ENCODE measurements at places on chromosomes 4 and X.

DNA sequence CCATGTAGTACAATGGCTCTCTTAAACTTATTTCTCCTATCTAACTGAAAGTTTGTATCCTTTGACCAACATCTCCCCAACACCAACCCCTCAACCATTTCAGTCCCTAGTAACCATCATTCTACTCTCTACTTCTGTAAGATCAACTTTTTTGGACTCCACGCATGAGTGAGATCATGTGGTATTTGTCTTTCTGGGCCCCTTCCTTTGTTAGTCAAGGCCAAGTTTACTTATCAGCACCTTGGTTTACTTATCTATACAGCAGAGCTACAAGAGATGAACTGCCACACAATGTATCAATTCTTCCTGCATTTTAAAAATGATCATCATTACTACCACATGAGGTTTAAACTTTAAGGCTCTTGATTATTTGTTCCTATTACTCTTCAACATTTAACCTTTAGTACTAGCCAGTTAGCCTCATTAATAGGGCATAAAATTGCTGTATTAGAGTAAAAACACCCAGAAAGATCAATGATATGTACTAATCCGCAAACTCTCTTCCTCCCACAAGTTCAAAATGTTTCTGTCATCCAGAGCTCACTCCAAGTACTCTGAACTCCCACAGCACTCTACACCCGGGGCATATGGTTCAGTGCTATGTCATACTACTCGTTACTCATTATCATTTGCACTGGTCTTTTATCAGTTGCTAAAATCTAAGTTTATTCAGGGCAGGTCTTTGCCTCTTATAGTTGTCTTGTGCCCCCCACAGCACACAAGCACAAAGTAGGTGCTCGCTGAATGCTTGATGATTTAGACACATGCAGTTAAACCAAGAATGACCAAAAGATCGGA is 145.7 kb upstream of the ADAMTS3 start:
- DNase-seq = no peak

DNA sequence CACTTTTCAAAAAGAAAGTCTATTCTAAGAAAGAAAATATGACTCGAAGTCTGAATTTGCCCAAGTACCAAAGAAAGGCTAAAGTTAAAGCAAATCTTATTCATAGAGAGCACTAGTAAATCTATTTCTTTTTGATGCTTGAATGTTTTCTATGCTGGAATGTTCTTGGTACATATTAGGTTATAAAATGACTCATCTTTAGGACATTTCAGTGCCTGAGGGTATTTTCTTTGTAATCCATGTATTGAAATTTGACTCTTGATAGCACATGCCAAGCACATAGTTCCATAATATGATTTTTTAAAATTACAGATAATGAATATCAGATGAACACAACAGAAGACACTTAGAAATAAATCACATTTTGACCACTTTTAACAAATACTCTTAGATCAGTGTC is 232.8 kb downstream of the TRIML1 start:
- peak; percentile 5 for DNase-seq

DNA sequence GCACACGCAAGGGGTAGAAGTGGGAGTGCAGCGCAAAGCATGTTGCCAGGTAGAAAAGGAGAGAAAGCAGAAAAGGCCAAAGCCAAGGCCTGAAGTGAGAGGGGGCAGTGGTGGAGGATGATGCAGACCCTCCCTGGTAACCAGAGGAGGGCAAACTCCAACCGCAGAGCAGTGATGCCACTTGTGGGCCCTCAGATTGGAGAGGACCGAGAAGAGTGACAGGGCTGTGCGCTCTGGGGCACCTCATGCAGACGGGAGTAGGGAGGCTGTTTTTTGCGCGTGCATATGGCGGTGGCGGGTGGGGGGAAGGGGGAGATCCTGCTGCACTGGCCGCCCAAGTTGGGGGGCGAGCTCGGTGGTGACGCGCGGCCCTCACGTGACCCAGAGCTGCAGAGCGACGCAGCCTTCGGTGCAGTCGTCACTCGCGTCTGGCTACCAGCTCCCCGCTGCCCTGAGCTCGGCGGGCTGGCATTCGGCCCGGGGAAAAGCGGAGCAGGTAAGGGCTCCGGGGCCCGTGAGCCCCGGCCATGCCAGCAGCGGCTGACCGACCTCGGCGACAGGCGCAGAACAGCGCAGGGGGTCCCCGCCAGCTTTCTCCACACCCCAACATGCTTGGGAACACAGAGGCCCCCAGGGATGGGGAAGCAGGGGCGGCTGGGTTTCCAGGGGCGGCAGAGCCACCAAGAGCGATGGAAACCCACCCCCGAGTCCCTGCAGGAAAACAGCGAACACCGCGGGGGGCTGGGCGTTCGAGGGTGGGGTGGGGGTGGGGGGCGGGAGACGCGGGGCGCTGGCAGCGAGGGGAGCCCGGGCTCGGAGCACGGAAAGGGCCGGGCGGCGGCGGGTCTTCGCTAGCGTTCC is at the start of gene BEX3:
Gene BEX3, plus strand, starts transcription at position 421 of the 861 bp plus-strand sequence. CDS start 984 bp downstream, outside the sequence.
- DNase-seq = peak; percentile 46

- DNase-seq = no peak
Measured at GRCh38 chr4:102809190-102809589, 18.2 kb downstream of the UBE2D3 start.

- DNase-seq = peak; percentile 22
Measured at GRCh38 chr4:39066371-39066770, 4.3 kb downstream of the KLHL5 start.

- DNase-seq = no peak
Measured at GRCh38 chr4:48557478-48557877, 67.4 kb downstream of the ZAR1 start.

DNA sequence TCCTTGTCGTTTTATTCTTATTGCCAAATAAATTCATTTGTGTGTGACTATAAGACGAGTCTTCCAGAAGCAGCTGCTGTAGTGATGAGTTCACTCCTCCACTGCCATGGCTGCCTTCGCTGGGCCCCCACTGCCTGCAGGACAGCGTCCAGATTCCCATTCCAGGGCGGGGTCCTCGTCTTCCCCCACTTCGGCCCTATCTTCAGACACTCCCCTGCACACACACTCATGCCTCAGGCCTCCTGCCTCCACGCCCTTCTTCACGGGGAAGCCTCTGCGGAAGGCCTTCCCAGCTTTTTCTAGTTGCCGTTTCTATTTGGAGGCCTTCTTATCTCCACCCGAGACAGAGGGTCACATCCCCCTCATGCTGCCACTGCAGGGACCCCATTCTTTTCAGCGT is 80.4 kb downstream of the SHROOM2 start:
- no peak for DNase-seq

- peak; percentile 1 for DNase-seq
Measured at GRCh38 chrX:1537031-1537715, at the start of gene P2RY8. TSS of gene P2RY8 (minus strand) at chrX:1537185. CDS start at chrX:1466558, 70,627 bp downstream.

DNA sequence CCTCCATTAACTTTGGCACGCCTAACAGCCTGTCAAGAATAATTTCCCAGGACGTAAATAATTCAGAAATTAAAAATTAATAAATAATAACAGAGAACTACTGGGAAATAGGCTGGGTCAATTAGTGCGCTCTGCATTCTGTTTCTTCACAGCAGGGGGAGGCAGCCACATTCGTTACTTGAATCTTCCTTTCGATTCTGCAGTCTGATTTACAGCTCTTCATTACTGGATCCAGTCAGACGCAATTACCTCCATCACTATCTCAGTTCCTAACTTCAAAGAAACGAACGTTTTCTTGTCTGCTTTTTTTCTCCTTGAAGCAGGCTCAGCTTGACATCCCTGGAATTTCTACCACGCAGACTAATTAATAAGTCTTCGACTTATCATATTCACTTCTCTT is 9.0 kb upstream of the RPL34 start:
- peak; percentile 22 for DNase-seq

DNA sequence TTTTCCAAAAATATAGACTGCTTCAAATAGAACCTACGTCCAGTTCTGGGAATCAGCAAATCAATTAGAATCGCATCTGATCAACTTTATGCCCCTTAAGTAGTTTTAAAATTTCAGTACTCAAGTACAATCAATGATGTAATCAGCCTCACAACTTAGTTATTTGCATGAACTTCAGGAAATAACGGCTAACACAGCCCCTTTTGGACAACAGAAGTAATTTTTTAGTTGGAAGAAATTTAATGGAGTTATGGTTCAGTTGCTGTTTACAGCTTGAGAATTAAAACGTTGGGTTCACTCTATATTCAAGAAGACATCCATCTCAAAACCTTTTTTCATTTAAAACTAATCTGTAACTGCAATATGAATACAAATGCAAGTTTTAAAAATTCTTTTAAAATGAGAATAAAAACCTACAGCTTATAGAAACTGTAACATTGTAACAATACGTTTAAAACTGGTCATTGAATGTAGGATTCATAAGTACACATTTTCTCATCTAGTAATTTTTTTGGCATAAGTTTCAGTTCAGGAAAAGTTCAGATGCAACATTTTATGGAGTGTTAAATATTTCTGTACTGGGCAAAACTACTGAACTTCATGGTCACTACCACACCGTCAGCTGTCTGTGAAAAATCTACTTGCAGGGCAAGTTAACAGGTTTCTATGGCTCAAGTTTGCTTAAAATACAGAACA is 956 bp downstream of the TAPT1 start:
- DNase-seq = peak; percentile 43

DNA sequence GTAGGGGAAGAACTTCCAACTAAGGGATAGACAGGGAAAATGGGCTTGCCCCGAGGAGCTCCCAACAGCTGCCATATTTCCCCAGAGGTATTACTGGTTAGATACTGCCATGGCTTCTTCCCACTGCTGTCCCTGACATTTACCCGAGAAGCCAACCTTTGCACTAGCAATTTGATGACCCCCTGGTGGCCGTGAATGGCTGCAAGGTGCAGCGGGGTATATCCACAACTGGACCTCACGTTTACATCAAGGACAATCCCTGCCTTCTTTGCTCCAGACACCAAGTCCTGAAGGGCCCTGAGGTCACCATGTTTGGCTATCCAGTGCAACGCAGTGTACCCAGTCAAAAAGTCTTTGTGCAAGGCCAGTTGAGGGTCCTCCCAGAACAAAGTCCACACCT is 2.3 kb downstream of the SOWAHB start:
- no peak for DNase-seq

DNA sequence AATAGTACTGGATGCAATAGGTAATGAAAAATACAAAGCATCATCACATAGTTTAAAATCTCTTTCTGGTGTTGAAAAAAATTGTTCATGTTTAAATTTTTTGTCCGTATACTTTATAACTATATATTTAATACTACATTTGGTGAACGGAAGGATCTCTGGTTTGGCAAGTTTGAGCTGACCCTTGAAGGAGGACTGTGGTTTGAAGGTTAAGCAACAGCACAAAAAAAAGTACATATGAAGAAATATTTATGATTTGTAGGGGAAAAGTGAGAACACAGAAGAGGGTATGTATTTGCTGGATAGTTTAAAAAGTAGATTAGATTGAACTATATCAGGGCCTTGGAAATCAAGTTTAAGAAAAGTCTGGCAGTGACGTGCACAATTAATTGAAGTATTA is 13.3 kb downstream of the SRP72 start:
- no peak for DNase-seq

DNA sequence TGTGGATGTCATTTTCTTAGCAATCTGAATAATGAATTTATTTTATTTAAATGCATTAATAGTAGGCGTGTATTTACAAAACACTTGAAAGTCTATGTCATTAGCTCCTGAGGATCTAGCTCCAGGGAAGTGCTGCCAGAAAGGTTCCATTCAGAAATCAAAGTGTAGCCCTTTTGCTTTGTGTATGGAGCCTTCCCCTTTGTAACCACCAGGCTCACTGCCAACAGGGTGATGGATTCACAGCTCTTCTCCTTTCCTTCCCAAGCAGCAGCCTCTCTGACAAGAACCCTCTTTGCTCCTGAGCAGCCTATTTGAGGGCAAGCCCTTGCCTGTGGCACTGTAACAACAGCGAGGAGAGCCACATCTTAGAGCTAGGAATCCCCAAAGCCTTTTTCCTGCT is 286.0 kb upstream of the RASGEF1B start:
- no peak for DNase-seq

DNA sequence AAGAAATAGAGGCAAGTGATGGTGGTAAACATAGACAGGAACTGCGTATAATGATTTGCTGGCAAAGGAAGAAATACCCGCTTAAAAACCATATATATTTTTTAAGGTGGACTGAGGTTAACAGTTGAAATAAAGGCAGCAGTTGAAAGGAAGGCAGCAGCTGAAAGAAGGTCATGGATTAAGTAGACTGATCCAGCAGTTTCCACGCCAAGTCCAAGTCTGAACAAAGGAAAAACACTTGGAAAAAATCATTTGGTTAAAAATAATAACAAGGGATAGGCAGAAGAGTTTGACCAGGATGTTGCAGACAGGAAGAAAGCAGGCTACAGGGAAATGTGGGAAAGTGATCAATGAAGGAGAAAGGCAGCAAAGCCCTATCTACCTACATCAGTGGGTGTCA is 93.6 kb downstream of the AMELX start:
- DNase-seq = no peak

DNA sequence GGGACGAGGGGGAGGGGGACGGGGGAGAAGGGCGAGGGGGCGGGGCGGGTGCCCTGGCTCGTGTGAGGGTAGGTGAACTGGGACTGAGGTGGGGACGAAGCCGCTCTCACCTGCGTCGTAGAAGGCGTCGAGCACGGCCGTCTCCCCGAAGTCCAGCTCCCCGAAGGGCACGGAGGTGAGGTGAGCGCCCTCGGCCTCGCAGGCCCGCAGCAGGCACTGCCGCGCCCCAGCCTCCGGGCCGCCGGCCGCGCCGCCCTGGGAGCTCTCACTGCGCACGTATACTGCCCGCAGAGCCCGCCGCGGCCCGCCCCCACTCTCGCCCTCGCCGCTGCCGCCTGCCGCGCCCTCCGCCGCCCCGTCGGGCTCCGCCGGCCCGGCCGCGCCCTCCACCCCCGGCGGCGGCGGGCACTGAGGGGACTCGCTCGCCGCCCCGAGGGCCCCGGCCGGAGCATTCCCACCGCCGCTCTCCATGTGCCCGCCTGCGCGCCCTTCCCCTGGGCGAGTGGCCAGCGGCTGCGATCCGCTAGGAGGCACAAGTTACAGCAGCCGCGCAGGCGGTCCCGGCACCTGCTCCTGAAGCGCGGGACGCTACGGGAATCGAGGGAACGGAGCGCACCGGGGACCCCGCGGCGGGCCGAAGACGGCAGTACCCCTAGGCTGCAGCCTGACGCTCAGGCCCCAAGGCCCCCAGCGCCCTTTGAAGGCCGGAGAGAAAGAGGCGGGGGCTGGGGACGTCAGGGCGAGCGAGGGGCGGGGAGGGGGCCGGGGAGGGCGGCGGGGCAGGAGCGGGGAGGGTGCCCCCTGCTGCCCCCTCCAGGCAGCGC is at the start of gene MAP3K15:
Gene MAP3K15, minus strand, starts transcription at position 718 of the 824 bp plus-strand sequence. Its CDS starts 247 bp downstream, at position 471.
- peak; percentile 10 for DNase-seq

DNA sequence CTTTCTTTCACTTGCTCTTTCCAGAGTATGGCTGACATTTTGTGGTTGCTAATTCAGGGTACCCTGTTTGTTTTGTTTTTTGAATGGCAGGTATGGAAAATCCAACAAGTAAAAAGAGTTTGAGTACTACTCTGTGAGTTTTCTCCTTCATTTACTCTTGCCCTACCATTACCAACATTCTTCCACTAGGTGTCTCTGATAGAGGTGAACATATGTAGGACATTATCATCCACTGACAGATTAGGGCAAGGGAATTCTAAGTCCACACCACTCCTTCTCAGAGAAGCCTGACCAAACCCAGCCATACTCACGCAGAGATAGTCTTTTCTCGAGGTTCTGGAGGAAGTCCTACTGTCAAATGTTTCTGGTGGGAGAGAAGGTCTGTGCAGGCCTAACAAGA is 36.7 kb upstream of the HDAC8 start:
- DNase-seq = peak; percentile 1

GRCh38 chrX:149531599-149531998 is 9.2 kb upstream of the EOLA1 start:
- no peak for DNase-seq

GRCh38 chrX:72351606-72352334 is 46.1 kb upstream of the CITED1 start:
- peak; percentile 50 for DNase-seq

- peak; percentile 82 for DNase-seq
Measured at GRCh38 chr4:22514001-22514400, 1.9 kb downstream of the ADGRA3 start.
